ENCODE measurements at places on chromosomes 2 and 18. TPM values are rescaled to one million over a fixed set of nuclear protein-coding genes. Genes with fewer than 3 reads are reported as not detected.

The ADRA2B gene
- total RNA-seq: not detected

GRCh38 chr18:59547581-59548182, 149.5 kb downstream of the CCBE1 start:
- no peak overlapping the region for H3K4me3 ChIP-seq
- no peaks in the 10 kb centered on the region for H3K36me3 ChIP-seq
- no peak for DNase-seq
- H3K27me3 ChIP-seq: peaks cover 2% of the 10 kb centered on the region
- H3K4me1 ChIP-seq: peaks cover 13% of the 10 kb centered on the region

GRCh38 chr2:215590010-215590745, 154.3 kb upstream of the FN1 start:
- no peaks in the 10 kb centered on the region for H3K36me3 ChIP-seq
- no peaks in the 10 kb centered on the region for H3K27me3 ChIP-seq
- no peak overlapping the region for H3K4me3 ChIP-seq
- H3K4me1 ChIP-seq: peaks cover 18% of the 10 kb centered on the region
- DNase-seq: no peak

- no peak for DNase-seq
- peaks cover 2% of the 10 kb centered on the region for H3K4me1 ChIP-seq
- H3K27ac ChIP-seq: no peak overlapping the region
- no peak overlapping the region for H3K4me3 ChIP-seq
- no peaks in the 10 kb centered on the region for H3K36me3 ChIP-seq
Observed at GRCh38 chr2:15808944-15809343, 131.4 kb upstream of the MYCN start.

- H3K27ac ChIP-seq: no peak overlapping the region
- H3K4me1 ChIP-seq: peaks cover 24% of the 10 kb centered on the region
- peak; percentile 55 for DNase-seq
Observed at GRCh38 chr2:3463944-3464343, 55.4 kb downstream of the ADI1 start.

Measured in chondrocyte (in vitro differentiated cells).